ENCODE measurements at places on chromosomes 4 and X. TPM values are rescaled to one million over a fixed set of nuclear protein-coding genes. Genes with fewer than 3 reads are reported as not detected.

DNA sequence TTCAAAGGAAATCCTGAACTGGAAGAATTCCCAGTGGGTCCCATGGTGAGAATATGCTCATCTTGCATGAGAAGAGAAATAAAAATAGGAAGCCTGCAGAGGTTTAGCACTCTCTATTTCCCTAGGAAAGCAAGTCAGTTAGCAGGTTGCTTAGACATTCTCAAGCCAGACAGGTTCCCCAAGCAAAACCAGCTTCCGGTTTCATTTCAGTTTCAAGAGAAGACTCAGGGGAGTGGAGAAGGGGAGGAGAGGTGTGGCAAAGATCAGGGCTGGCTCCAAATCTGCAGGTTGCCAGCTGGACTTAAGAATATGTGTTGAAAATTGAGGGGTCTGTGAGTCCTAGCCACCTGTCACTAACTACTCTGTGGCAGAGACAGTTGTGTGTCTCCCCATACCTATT is 107.5 kb downstream of the CLNK start:
- DNase-seq: no peak
- no peak overlapping the region for H3K4me3 ChIP-seq
- no peaks in the 10 kb centered on the region for H3K36me3 ChIP-seq
- peaks cover 2% of the 10 kb centered on the region for H3K27me3 ChIP-seq
- no peak overlapping the region for H3K27ac ChIP-seq
- no peaks in the 10 kb centered on the region for H3K4me1 ChIP-seq

The PDE5A gene
- 2.2 TPM for total RNA-seq

The HMX1 gene
- total RNA-seq: not detected

DNA sequence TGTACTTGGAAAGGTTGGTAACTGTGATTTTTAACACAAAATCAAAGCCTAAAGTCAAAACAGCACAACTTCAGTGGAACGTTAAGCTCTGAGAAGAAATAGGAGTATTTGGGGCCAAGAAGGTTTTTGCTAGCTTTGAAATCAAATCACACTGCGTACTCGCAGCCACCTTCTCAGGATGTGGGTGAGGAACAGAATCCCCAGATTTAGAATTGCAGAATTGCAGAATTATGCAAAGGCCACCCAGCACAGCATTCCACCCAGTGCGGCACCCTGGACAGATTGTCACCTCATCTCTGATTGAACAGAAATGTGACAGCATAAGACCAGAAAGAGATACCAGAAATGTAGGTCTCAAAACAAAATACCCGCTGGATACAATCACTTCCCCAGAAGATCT is 181.1 kb downstream of the DHX15 start:
- no peak overlapping the region for H3K27ac ChIP-seq
- no peaks in the 10 kb centered on the region for H3K36me3 ChIP-seq
- no peaks in the 10 kb centered on the region for H3K4me1 ChIP-seq
- H3K4me3 ChIP-seq: no peak overlapping the region
- H3K27me3 ChIP-seq: peaks cover 4% of the 10 kb centered on the region

- H3K27ac ChIP-seq: no peak overlapping the region
- H3K27me3 ChIP-seq: no peaks in the 10 kb centered on the region
- no peak for DNase-seq
- no peaks in the 10 kb centered on the region for H3K36me3 ChIP-seq
Observed at GRCh38 chr4:164503874-164504273, 250.1 kb upstream of the SMIM31 start.

DNA sequence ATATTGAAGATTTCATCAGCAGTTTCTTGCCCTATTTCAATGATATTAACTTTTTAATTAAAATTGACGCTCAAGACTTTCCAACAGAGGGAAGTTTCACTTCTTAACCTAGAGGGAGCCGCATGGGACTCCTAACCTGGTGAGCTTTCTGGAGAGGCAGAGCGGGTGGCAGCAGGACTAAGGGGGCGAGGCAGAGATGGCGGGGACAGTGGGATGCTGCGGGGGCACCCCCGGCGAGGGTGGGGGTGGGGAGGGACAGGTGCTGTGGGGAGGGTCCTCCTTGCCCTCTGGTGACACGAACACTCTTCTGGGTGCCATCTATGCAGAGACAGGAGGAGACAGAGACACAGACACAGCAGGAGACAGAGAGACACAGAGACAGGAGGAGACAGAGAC is 104.4 kb downstream of the ADRA2C start:
- H3K4me3 ChIP-seq: no peak overlapping the region
- DNase-seq: no peak
- H3K4me1 ChIP-seq: no peaks in the 10 kb centered on the region

DNA sequence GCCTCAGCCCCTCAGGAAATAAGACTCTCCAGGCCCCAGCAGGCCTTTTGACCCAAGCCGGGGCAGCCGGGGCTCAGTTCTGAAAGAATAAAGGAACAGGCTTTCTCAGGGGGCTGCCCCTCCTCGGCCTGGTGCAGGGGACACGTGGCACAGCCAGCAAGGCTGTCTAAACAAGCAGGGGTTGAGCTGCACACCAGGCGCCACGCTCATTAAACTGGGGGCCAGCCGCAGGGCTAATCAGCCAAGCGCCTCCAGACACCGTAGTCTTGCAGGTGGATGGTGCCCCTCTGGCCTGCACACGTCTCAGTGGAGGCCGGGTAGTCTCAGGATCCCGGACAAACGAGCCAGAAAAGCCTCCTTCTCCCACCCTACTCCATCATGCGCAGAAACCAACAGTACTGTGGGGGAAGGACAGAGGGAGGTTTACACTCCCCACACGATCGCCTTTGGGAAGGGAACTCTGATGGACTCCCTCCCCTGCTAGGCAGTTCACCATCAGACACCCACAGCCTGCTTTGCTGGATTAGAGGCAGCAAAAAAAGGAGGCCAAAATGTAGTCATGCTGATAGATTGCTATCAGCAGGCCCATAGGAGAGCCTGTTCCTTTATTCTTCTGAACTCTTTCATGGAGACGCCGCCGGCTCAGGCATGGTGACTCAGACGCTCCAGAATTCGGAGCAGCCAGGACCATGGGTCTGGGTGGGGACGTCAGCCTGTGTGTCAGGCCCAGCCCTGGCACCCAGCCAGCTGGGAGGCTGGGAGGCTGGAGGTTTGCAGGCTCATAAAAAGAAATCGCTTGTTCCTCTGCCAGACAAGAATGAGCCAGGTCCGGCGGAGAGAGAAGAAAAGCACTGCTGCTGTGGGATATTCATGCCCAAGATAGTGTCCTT is 342.4 kb downstream of the BCOR start:
- H3K4me3 ChIP-seq: no peak overlapping the region
- H3K27me3 ChIP-seq: no peaks in the 10 kb centered on the region
- peak; percentile 94 for DNase-seq
- peaks cover 47% of the 10 kb centered on the region for H3K4me1 ChIP-seq
- H3K36me3 ChIP-seq: no peaks in the 10 kb centered on the region

The OPHN1 gene
- 3.7 TPM for total RNA-seq

DNA sequence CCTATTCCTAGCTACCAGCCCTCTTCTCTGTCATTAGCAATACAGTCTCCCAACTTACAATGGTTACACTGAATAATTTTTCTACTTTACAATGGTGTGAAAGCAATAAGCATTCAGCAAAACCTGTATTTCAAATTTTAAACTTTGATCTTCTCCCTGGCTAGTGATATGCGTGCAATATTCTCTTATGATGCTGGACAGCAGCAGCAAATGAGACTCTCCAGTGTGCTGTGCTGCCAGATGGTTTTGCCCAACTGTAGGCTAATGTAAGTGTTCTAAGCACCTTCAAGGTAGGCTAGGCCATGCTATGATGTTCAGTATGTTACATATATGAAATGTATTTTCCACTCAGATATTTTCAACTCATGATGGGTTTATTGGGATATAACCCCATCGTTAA is 5.9 kb upstream of the GAR1 start:
- no peaks in the 10 kb centered on the region for H3K36me3 ChIP-seq
- peaks cover under 1% of the 10 kb centered on the region for H3K4me1 ChIP-seq

The USP46 gene
- 59.0 TPM for total RNA-seq

The POU4F2 gene
- total RNA-seq: not detected

DNA sequence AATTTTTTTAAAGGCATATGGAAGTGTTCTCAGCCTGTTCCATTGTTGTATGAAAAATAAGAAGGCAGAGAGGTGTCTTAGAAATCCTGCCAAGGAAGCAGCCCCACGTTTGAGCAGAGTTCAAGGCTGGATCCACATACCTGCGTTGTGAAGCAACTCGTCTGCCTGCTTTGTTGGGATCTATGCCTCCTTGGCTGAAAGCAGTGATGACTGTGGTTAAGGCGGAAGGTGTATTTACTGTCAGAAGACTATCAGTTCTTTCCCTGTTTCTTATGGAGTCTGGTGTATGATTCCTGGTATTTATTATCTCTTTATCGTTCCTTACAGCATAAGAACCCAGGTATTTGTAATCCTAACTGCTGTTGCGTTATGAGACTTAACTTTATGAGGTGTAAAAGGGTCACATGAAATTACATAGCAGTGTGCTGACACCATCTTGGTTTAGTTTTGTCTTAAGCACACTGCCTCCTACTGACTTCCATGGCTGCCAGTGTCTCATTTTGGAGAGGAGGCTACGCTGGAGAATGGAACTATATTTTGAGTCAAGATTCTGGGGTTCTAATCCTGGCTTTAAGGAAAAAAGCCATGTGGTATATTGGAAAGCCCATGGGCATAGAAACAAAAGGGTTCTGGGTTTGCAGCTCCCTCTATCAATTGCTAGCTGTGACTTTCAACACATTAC is 3.1 kb upstream of the MSMO1 start:
- H3K27ac ChIP-seq: no peak overlapping the region
- H3K27me3 ChIP-seq: no peaks in the 10 kb centered on the region
- no peak for DNase-seq

The SH3BGRL gene
- total RNA-seq: 132 TPM

GRCh38 chr4:145722561-145722960 is 42.6 kb downstream of the C4orf51 start:
- H3K36me3 ChIP-seq: no peaks in the 10 kb centered on the region
- no peaks in the 10 kb centered on the region for H3K27me3 ChIP-seq
- DNase-seq: no peak

DNA sequence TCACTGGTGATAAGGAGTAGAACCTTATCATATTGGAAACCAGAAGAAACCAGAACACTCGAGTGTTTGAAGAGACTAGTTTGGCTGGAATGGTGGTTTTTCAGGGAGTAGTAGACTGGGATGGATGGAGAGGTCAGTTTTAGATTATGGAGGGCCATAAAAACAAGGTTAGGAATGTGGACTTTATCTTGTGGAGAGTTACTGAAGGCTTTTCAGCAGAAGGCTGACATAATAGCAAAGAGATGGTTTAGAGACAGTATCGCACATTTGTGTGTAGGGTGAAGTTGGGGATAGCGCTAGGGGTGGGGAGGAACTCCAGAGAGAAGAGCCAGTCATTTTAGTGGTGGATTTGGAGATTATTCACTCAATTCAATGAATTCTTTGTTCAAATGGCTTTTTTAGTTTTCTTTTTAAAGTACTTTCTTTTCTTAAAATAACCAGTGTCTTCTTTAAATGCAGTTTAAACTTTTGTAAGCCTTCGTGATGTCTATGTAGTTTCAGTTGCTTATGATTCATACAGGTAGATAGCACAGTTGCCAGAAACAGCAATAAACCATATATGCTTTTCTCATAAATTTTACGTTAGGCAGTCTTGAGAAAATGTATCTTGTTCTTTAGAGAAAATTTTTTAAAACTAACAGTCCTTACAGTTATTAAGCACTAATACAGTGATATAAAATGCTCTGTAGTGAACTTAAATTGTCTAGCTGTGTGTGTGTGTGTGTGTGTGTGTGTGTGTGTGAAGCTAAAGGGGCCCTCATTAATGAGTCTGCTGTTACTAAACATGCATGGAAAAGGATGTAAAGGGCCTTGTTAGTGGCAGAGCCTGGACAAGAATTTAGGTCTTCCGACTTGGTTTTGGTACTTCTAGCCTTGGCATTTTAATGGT is 3.8 kb downstream of the ARHGAP10 start:
- DNase-seq: peak; percentile 35
- H3K4me3 ChIP-seq: peak overlapping the region; percentile 27
- H3K27me3 ChIP-seq: no peaks in the 10 kb centered on the region
- H3K27ac ChIP-seq: peak overlapping the region; percentile 80
- H3K4me1 ChIP-seq: peaks cover 44% of the 10 kb centered on the region

DNA sequence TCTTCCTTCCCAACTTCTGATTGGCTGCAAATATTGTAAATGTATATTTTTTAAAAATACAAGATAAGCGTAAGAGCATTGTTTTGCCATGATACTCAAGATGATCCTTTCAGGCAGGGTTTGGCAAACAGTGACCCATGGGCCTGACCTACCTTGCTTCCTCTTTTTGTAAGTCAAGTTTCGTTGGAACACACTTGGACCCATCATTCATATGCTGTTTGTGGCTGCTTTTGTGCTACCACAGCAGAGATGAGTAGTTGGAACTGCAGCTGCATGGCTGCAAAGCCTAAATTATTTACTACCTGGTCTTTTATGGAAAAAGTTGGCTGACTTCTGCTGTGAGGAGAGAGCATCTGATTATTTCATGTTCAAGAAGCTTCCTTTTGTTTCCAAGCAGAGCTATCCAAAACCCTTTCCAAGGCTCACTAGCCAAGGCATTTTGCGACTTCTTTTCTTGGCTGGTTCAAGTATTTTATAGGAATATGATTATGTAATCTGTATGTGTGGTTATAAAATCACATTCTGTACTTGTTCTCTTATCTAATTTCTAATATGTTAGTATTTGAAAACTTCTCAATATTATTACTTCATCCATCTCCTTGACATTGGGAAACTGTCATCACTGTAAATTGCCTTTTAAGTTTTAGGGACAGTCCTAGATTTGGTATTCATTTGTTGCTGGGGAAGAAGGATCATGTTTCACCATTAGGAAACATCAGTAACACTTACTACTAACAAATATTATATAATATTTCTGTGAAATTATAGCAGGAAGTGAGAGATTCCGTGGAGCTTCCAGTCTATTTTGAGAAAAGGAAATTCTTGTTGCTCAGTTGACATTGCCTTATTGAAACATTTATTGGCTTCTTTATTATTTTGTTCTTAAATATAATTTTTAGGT is 109.2 kb downstream of the ARHGAP10 start:
- no peak for DNase-seq
- no peaks in the 10 kb centered on the region for H3K27me3 ChIP-seq
- no peaks in the 10 kb centered on the region for H3K36me3 ChIP-seq
- no peak overlapping the region for H3K4me3 ChIP-seq
- no peak overlapping the region for H3K27ac ChIP-seq

GRCh38 chrX:10702031-10702430 is 81.6 kb upstream of the MID1 start:
- H3K4me1 ChIP-seq: no peaks in the 10 kb centered on the region
- no peaks in the 10 kb centered on the region for H3K36me3 ChIP-seq
- H3K27ac ChIP-seq: no peak overlapping the region
- no peaks in the 10 kb centered on the region for H3K27me3 ChIP-seq

The SPATA18 gene
- total RNA-seq: 19.0 TPM
